ENCODE measurements at places on chromosomes 7 and 10.

DNA sequence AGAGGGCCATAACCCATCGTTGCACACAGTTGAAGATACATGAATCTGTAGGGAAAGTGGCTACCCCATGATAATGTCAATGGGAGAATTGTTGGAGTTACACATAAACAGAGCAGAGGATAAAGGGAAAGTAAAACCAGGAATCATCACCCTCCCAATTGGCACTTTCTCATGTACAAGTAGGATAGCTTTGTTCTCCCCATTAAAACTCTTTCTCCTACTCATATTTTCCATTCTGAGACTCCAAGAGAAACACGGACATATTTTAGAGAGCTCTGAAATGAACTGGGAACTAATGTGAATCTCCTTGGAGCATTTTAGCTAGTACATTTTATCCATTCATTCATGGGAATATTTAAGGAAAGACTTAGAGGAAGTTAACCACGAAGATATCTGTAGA, 17.2 kb upstream of the LRRC17 start:
- DNase-seq, result no peak

GRCh38 chr7:151732834-151733592, 143.9 kb downstream of the PRKAG2 start:
- DNase-seq, result no peak

DNA sequence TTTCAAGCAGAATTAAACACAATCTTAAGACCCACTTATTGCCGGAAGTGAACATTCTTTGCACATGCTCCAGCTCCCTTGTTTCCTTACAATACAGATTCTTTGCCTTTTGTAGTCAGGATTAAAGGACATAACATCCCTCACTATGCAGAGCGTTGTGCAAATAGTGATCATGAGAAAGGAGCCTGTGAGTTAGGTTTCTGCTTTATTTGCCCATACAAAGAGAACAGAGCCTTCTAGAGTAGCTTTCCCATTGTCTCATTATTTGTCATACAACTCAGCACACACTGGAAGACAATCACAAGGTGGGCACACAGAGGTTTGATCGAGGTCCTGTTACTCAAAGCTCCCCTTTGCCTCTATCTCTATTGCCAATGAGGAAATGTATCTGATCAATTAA, 48.2 kb upstream of the WDR11 start:
- no peak for DNase-seq

- no peak for DNase-seq
Measured at GRCh38 chr10:51314481-51314880, 240.2 kb downstream of the PRKG1 start.

GRCh38 chr10:20372748-20373147, 524.4 kb downstream of the NEBL start:
- no peak for DNase-seq

GRCh38 chr7:82235713-82236112, 207.9 kb downstream of the CACNA2D1 start:
- DNase-seq, result no peak

- DNase-seq, result no peak
Measured at GRCh38 chr7:143415742-143416397, 7.2 kb upstream of the EPHA1 start.

DNA sequence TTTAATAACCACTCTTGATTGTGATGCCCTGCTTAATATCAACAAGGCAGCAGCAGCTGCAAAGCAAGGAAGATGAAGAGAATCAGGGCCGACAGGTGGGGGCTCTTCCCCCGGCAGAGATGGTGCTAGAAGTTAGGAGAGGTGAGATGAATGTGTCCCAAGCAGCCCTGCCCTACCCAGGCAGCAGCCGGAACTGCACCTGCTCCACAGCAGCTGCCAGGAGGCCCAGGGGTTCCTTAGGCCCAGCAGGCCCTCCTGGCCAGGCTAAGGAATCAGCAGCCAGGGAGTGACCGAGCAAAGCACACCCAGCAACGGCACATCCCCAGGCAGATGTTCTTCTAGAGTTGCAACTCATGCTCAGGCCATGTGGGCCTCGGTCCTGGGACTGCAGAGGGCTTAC, 17.9 kb downstream of the AFAP1L2 start:
- DNase-seq, result no peak

DNA sequence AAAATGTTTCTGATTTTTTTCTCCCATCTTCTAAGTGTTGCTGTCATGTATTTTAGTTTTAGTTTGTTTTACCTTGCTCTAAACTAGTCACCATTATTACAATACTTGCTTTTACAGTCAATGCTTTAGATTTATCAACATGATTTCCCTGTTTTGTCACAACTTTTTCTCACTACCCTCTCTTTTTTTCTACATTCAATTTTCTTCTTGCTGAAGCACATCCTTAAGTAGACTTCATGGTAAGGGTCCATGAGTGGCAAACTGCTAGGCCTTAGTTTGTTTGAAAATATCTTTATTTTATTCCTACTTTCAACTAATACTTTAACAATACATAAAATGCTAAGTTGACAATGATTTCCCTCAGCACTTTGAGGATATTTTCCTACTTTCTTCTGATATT, 173.5 kb downstream of the DNAJC1 start:
- no peak for DNase-seq

GRCh38 chr10:84543948-84544347, 215.6 kb downstream of the CCSER2 start:
- no peak for DNase-seq

GRCh38 chr10:30988831-30989435, 42.7 kb downstream of the ZNF438 start:
- no peak for DNase-seq

DNA sequence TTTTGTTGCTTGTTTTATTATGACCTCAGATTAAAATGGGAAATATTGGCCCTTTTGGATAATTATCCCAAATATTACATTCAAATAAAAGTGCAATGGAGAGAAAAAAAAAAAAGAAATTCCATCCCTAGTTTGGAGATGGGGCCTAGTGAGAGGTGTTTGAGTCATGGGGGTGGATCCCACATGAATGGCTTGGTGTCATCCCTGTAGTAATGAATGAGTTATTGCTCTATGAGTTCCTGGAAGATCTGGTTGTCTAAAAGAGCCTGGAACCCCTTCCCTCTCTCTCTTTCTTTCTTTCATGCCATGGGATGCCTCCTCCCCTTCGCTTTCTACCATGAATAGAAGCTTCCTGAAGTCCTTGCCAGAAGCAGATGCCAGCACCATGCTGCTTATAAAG, 44.3 kb downstream of the MSRB2 start:
- DNase-seq, result no peak

- no peak for DNase-seq
Measured at GRCh38 chr10:10624567-10624962, 393.1 kb upstream of the CELF2 start.

GRCh38 chr7:104362756-104363155, 34.4 kb downstream of the LHFPL3 start:
- no peak for DNase-seq

GRCh38 chr7:146136357-146136875, 19.8 kb downstream of the CNTNAP2 start:
- DNase-seq, result no peak

- no peak for DNase-seq
Measured at GRCh38 chr10:5940807-5941218, 36.5 kb downstream of the IL15RA start.

DNA sequence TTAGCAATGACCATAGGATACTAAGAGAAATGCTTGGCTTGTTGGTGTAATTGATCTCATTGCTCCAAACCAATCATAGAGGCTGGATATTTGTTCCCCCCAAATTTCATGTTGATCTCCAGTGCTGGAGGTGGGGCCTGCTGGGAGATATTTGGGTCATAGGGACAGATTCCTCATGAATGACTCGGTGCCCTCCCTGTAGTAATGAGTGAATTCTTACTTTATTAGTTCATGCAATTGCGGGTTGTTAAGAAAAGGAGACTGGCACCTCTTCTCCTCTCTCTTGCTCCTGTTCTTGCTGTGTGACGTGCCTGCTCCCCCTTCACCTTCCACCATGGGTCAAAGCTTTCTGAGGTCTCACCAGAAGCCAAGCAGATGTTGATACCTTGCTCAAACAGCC, 630.1 kb downstream of the CALN1 start:
- DNase-seq, result no peak

DNA sequence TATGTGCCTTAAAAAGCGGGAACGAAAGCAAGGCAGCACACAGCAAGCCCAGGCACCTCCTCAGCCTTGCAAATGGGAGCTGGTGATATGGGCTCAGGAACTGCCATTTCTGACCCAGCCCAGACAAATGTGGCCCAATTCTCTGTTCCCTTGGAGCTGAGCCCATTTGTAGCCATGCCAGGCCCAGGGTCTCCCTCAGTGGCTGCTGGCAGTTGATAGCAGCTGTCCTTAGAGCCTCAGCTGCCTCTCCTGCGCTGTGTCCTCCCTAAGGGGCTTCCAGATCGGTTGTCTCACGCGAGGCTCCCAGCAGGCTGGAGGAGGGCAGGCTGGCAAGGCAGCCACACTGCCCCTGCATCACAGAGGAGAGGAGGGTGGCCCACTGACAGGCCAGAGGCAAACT, 275.8 kb downstream of the KCNMA1 start:
- no peak for DNase-seq

- no peak for DNase-seq
Measured at GRCh38 chr10:24208661-24209431, at the start of gene KIAA1217. TSS of gene KIAA1217 (plus strand) at chr10:24209138. CDS start at chr10:24209194, 56 bp downstream.

- DNase-seq, result no peak
Measured at GRCh38 chr7:96388620-96389383, 66.9 kb upstream of the SLC25A13 start.

DNA sequence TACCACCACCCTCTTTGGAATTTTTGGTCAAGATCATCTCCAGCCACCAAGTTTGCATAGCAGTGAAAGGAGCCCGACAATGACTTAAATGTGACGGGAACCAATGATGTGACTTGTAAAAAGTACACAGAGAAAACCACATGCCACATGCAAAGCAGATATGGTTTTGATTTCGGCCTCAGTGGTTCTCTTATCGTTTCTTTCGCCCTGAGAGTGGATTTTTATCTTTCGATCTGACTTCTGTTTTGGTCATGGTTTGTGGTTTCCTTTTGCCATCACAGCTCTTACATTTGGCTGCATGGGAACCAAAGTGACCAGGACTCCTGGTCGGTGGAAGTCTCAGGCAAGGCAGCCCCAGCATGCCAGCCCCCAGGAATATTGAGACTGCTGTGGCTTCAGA, 31.5 kb downstream of the TCF7L2 start:
- DNase-seq, result no peak

DNA sequence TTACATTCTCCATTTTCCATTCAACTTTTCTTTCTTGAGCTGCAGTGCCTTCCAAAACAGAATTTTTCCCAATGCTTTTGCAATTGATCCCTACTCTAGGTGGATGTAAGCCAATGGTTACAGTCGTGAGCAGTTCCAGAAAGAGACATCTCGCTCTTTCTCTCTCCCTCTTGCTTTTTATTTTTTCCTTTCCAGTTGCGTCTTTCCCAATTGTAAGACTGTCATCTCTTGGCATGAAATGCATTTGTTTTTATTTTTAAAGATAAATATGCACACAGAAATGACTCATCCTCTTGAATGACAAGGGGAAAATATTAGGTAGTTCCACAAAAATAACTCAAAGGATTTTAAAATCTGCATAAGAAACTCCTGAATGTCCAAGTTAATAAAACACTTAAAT, 25.1 kb downstream of the GLI3 start:
- no peak for DNase-seq

DNA sequence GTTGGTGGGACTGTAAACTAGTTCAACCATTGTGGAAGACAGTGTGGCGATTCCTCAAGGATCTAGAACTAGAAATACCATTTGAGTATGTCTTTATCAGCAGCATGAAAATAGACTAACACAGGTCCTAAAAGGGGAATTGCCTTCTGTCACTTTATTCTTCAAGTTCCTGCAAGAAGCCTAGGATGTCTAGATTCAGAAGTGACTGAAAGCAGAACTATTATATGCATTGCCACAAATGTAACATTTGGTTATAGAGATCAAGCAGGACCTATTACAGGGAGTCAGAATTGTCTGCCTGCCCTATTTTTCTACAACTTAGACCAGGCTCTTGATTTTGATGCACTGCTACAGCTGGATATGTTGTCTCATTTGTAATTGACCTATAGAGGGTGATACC, 364.7 kb downstream of the SORCS1 start:
- no peak for DNase-seq

- no peak for DNase-seq
Measured at GRCh38 chr7:75979759-75980429, 14.5 kb downstream of the TMEM120A start.

DNA sequence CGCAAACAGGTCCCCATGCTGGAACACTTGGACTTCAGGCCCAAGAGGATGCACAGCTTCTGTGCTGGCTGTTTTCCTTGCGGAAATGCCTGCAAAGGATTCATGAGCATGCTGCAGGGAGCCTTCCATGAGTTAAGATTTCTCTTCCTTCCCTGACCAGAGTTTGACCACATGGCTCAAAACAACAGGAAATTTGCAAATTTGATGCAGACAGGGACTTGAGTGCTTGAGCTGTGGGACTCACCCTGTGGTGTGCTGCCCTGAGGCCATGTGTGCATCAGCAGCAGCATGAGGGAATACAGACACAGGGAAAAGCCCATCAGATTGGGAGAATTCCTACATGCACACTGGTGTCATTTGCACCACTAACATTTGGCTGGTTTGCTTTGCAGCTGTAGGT, 195.4 kb downstream of the CDC14C start:
- no peak for DNase-seq

DNA sequence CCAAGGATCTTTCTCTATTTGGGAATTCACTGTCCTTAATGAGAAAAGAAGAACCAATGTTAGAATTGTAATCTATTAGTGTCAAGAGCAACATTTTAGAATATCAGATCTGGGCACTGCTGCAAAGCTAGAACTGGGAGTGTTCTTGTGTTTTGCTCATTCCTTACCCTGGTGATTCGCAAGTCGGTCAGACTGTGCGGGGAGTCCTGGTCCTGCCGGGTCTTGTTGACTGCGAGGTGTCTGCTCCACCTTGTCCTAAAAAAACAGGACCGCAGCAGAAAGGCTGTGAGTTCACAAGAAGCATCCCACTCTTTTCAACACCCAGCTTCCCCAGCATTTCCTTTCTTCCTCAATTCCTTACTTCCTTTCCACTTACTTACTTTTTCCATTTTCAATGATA, 79.0 kb downstream of the GRB10 start:
- DNase-seq, result no peak

GRCh38 chr10:77625379-77625778, 12.2 kb downstream of the KCNMA1 start:
- DNase-seq, result no peak

DNA sequence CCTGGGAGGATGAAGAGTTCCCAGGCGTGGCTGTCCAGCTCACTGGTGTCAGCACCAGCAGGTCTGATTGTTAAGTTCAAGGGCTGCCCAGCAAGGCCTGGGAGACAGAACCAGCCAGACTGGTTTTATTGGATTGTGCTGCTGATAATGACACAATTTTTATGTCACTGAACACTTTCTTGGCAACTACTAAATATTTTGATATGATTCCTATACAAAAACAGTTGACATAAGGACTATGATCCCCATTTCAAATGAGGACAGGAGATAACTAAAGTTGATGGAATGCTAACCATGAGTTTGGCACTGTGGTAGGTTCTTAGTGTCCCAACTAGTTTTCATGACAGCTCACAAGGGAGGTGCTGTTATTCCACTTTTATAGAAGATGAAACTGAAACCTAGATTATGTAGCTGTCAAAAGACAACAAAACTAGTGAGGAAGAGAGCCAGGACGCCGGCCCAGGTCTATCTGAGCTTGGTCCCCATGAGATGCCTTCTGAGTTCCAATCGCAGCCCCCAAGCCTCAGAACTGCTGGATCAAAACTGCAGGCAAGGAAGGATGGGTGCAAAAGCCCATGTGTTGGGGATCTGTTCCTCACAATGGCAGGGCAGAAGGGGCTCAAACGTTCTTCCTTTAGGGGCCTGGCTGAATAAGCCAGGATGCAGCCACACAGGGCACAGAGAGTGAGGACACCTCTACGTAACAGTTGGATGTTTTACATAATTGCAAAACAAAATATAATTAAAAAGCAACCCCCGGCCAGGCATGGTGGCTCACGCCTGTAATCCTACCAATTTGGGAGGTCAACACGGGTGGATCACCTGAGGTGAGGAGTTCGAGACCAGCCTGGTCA, 52.8 kb downstream of the COBL start:
- DNase-seq, result no peak

Data from C1 segment of cervical spinal cord (tissue), 14 donors.